Central memory CD4-positive, alpha-beta T cell (primary cell): ENCODE measurements at places on chromosomes 5 and 9.

DNA sequence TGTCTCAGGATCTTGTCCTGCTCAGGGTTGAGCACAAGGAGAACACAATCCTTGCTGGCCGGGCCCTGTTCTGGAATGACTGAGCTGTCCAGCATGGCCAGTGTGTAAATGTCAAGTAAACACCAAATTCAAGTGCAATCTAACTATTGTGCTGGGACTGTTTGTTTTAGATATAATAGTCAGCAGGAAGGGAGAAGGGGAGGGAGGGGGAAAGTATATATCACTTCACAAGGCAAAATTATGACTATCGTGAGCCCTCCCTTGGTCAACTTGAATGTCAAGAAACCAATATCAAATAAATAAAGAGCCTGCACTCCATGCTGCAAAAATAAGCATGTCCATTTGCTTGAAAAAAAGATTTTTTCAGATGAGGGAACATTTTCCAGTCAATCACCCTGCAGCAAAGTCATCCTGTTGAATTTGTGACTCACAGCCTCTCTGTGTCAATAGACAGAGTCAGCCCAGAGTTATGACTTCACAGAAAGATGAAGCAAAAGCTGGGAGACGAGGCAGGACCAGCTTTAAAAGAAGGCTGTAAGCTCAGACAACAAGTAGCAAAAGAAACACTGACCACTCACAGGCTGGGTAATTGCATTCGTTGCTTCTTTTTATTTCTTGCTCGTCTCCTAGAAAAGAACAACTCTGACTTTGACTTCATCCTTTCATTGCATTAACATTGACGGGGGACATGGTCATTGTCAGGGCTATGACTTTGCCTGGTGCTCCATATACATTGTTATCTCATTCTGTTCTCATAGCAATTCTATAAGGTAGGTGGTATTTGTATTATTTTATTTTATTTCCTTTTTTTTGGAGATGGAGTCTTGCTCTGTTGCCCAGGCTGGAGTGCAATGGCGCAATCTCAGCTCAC lies 15.3 kb upstream of the KLF4 start:
- DNase-seq, result no peak

- no peak for DNase-seq
Observed at GRCh38 chr5:52987711-52988331, 1.3 kb upstream of the ITGA2 start.

DNA sequence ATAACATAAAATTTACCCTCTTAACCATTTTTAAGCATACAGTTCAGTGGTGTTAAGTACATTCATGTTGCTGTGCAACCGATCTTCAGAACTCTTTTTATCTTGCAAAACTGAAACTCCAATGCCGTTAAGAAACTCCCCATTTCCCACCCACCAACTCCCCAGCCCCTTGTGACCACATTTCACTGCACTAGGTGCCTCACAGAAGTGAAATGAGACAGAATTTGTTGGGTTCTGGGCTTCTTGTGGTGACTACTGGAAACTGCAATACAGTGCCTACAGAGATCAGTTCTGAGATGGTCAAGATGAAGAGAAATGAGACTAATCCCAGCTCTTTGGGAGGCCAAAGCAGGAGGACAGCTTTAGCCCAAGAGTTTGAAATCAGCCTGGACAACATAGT lies 202.1 kb upstream of the SLC30A5 start:
- DNase-seq, result no peak

- DNase-seq, result no peak
Observed at GRCh38 chr5:129768735-129769134, 20.8 kb downstream of the MINAR2 start.

DNA sequence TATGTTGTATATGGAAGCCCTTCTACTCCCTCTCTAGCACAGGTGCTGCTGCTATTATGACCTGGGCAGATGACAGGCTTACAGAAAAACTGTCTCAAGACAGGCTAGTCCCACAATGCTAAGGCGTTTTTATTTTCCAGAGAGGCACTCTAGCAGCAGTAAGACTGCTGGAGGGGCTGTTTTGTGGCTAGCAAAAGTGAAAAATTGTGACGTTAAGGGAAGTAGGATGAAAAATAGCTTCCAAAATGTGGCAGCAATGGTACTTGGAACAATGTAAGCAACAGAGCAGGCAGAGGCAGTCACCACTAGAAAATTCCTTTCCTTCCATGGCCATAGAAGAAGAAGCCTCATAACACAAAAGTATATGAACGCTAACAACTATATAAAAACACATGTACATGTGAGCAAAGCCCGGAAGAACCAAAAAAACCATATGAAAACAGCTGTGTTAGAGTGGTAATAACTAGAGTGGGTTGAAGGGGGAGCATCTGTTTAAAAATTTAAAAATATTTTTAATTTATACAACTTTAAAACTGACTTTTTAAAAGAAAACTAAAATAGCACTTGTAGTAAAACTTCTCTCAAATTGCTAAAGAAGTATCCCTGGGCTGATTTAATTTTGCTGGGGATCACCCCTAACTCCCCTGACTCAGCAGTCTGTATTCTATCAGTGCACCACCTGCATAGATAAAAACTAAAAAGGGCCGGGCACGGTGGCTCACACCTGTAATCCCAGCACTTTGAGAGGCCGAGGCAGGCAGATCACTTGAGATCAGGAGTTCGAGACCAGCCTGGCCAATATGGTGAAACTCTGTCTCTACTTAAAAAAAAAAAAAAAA lies 30.6 kb downstream of the CLINT1 start:
- DNase-seq, result no peak

DNA sequence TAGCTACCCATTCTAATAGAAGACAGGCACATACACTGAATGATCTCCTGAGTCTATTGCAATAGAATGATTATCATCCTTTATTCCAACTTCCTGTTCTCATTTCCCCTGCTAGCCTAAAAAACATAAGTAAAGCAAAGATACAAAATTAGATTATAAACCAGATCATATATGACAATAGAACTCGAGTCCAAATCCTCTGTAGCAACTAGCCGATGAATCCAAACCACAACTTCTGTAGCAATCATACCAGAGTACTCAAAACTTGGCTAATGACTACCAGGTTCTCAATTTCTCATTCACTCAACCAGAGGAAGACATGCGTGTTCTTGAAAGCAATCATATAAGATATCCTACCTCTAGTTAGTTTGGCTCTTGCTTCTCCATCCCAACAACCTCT lies 622.1 kb downstream of the PSAT1 start:
- DNase-seq, result no peak

GRCh38 chr9:96141128-96141474 lies 160.9 kb downstream of the HSD17B3 start:
- no peak for DNase-seq
